Naive B cell (primary cell): ENCODE measurements at places on chromosomes 5 and 9. TPM values are rescaled to one million over a fixed set of nuclear protein-coding genes. Genes with fewer than 3 reads are reported as not detected.

The ZNF474 gene
- polyA plus RNA-seq, result not detected

The PCDHA8 gene
- not detected for polyA plus RNA-seq

The SPATA31C1 gene
- not detected for polyA plus RNA-seq

The GARNL3 gene
- polyA plus RNA-seq, result not detected

The DPM2 gene
- polyA plus RNA-seq, result 54.9 TPM

The POU5F2 gene
- polyA plus RNA-seq, result not detected

The SCGB3A1 gene
- not detected for polyA plus RNA-seq

The DOLPP1 gene
- polyA plus RNA-seq, result 7.0 TPM

The CDC25C gene
- not detected for polyA plus RNA-seq

The DOCK8 gene
- 63.6 TPM for polyA plus RNA-seq

The IL9 gene
- polyA plus RNA-seq, result not detected

The ZDHHC12 gene
- 44.7 TPM for polyA plus RNA-seq

The MCIDAS gene
- not detected for polyA plus RNA-seq

DNA sequence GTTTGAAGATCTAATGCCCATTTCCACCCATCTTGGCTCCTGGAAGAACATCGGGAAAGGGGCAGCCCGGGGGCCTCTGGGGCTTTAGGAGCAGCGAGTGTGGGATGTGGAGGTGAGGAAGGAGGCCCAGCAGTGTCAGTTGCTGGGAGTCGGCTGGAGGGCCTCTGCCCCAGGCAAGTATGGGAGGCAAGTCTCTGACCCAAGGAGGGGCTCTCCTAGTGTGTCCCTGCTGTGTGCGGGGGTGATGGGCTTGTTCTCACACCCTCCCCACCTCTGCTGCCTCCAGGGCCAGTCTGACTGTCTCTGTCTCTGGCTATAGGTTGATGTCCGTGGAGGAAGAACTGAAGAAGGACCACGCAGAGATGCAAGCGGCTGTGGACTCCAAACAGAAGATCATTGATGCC lies 129.7 kb downstream of the DAB2IP start:
- no peak overlapping the region for H3K4me3 ChIP-seq
- H3K36me3 ChIP-seq, result peaks cover 13% of the 10 kb centered on the region
- no peaks in the 10 kb centered on the region for H3K4me1 ChIP-seq
- no peak overlapping the region for H3K27ac ChIP-seq
- peaks cover 6% of the 10 kb centered on the region for H3K27me3 ChIP-seq

DNA sequence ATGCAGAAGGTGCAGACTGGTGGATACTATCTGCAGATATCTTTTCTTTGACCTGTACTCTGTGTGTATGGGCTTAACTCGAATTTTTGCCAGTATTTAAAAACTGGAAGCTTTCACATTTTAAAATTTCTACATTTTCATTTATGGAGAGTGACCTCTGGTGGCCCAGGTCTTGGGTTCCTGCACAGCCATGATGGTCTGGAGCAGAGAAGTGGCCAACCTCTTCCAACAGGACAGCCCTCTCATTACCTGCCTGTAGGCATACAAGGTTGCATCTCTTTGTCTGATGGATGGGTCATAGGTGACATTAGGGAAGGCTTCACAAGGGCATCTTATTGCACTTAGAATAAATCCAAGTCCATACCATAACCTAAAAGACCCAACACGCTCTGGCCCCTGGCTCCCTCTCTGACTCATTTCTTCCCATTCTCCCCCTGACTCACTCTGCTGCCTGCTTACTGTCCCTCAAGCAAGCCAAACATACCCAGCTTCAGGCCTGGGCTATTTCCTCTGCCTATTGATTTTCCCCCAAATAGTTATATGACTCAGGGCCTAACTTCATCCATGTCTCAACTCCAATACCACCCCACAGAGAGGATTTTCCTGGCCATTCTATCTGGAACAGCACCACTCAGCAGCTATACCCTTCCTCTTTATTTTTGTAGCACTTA lies 113.3 kb upstream of the SLC1A3 start:
- peaks cover 36% of the 10 kb centered on the region for H3K27me3 ChIP-seq
- no peak overlapping the region for H3K4me3 ChIP-seq
- no peaks in the 10 kb centered on the region for H3K4me1 ChIP-seq
- H3K27ac ChIP-seq, result no peak overlapping the region

GRCh38 chr5:128572930-128573319 lies 34.9 kb upstream of the FBN2 start:
- H3K4me1 ChIP-seq, result no peaks in the 10 kb centered on the region
- DNase-seq, result no peak
- H3K36me3 ChIP-seq, result peaks cover 7% of the 10 kb centered on the region

DNA sequence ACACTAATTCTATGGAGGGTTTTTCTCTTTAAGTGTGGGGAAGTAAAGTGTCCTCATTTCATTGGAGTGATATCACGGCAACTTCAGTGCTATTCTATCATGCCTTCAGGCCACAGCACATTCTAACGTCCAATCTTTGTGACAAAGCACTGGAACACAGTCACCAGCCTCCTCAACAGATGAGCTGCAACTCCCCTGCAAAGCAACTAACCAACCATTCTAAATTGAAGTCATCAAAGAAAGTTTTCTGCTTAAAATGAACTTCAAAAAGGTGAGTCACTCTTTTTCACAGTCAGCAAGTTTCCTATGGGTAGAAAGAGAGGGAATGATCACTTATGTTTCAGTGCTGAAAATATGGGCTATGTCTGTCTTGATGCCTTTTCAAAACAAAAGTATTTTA lies 190.8 kb downstream of the ELAVL2 start:
- DNase-seq, result no peak
- no peak overlapping the region for H3K27ac ChIP-seq
- H3K36me3 ChIP-seq, result no peaks in the 10 kb centered on the region
- no peaks in the 10 kb centered on the region for H3K4me1 ChIP-seq
- H3K27me3 ChIP-seq, result no peaks in the 10 kb centered on the region

- no peak for DNase-seq
- H3K36me3 ChIP-seq, result no peaks in the 10 kb centered on the region
- no peaks in the 10 kb centered on the region for H3K27me3 ChIP-seq
Observed at GRCh38 chr5:129199308-129199707, 104.8 kb downstream of the ISOC1 start.

- H3K4me1 ChIP-seq, result no peaks in the 10 kb centered on the region
- H3K27ac ChIP-seq, result no peak overlapping the region
- H3K4me3 ChIP-seq, result no peak overlapping the region
- H3K27me3 ChIP-seq, result peaks cover 4% of the 10 kb centered on the region
- no peaks in the 10 kb centered on the region for H3K36me3 ChIP-seq
- DNase-seq, result no peak
Observed at GRCh38 chr5:149475777-149476176, 75.5 kb downstream of the CSNK1A1 start.

GRCh38 chr9:105459336-105459735 lies 11.5 kb downstream of the FSD1L start:
- DNase-seq, result no peak
- H3K27ac ChIP-seq, result no peak overlapping the region
- H3K27me3 ChIP-seq, result no peaks in the 10 kb centered on the region
- H3K4me1 ChIP-seq, result no peaks in the 10 kb centered on the region
- peaks cover 4% of the 10 kb centered on the region for H3K36me3 ChIP-seq

DNA sequence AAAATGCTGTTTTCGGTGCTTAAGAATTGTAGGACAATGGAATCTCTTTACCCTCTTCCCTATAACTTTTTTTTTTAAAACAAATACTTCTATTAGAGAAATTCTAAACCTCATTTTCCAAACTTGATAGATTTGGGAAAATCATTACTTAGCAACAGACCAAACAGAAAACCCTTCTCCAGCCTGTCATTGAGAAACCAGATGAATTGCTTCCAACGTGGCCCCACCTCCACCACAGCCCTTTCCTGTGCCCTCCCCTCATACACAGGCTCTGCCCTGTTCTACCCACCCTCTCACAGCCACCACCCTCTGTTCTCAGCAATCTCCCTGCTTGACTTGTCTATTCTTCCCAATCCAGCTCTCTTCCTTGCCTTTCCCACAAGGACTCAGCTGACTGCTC lies 221.2 kb downstream of the DMRT2 start:
- DNase-seq, result no peak
- no peak overlapping the region for H3K4me3 ChIP-seq
- no peaks in the 10 kb centered on the region for H3K36me3 ChIP-seq
- no peak overlapping the region for H3K27ac ChIP-seq
- H3K27me3 ChIP-seq, result no peaks in the 10 kb centered on the region

DNA sequence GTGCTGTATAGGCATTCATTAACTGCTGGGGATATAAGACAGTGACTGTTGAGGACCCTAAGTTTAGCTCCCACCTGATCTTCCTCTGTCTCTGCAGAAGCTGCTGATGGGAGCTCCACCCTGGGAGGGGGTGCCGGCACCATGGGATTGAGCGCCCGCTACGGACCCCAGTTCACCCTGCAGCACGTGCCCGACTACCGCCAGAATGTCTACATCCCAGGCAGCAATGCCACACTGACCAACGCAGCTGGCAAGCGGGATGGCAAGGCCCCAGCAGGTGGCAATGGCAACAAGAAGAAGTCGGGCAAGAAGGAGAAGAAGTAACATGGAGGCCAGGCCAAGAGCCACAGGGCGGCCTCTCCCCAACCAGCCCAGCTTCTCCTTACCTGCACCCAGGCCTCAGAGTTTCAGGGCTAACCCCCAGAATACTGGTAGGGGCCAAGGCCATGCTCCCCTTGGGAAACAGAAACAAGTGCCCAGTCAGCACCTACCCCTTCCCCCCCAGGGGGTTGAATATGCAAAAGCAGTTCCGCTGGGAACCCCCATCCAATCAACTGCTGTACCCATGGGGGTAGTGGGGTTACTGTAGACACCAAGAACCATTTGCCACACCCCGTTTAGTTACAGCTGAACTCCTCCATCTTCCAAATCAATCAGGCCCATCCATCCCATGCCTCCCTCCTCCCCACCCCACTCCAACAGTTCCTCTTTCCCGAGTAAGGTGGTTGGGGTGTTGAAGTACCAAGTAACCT lies 22.1 kb downstream of the PCDHGC5 start:
- H3K4me3 ChIP-seq, result peak overlapping the region; percentile 90
- no peak for DNase-seq
- H3K27ac ChIP-seq, result no peak overlapping the region
- H3K36me3 ChIP-seq, result peaks cover 6% of the 10 kb centered on the region

GRCh38 chr5:81187885-81188284 lies 45.2 kb upstream of the CKMT2 start:
- no peaks in the 10 kb centered on the region for H3K27me3 ChIP-seq
- H3K27ac ChIP-seq, result no peak overlapping the region
- H3K4me3 ChIP-seq, result no peak overlapping the region
- no peaks in the 10 kb centered on the region for H3K36me3 ChIP-seq
- no peak for DNase-seq
- peaks cover 2% of the 10 kb centered on the region for H3K4me1 ChIP-seq

DNA sequence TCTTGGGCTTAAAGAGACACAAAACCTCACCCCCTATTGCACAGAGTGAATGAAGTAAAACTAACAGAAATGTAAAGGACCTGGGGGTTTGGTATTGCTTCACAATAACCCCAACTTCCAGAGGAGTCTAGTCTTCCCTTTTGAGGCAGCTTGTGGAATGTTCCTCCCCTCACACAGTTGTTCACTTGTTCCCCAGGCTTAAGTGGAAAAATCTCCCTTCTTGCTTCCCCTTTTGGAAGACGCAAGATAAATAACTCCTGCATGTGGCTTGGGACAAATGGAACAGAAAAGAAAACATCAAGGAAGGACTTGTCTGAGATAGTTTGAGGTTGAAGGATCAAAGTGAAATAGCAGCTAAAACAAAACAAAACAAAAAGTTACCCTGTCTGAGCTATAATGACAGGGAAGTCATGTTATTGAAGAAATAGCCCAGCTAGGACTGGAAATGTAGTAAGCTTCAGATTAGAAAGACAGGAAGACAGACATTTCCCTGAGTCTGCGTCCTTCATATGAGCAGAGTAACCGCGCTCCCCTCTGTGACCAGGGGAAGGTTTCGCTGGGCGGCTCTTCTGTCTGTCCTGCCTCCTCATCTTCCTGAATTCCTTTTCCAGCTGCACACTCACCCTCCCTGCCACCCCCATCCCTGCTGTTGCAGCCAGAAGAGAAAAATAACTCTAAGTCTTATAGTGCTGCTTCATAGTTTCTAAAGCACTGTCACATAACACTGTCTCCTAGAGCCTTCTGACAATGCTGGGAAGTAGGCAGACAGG lies 8.8 kb downstream of the SPARC start:
- no peak for DNase-seq
- no peak overlapping the region for H3K27ac ChIP-seq
- H3K27me3 ChIP-seq, result no peaks in the 10 kb centered on the region

DNA sequence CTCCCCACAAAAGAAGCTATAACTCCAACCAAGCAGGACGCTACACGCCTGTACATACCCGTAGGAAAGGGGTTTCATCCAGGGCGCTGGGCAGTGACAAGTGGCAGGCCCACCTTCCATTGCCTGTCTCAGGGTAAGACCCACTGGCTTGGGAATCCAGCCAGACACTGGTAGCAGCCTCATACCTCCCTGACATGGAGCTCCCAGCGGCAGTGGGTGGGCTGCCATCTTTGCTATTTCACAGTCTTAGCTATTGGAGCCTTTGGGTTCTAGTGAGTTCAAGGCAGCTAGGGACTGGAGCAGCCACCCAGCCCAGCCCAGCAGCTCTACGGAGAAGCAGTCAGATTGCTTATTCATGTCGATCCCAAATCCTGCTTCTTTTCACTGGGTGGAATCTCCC lies 3.4 kb upstream of the IFNA10 start:
- peaks cover 2% of the 10 kb centered on the region for H3K4me1 ChIP-seq
- no peak overlapping the region for H3K27ac ChIP-seq
- DNase-seq, result no peak
- H3K27me3 ChIP-seq, result peaks cover 7% of the 10 kb centered on the region
- no peaks in the 10 kb centered on the region for H3K36me3 ChIP-seq

DNA sequence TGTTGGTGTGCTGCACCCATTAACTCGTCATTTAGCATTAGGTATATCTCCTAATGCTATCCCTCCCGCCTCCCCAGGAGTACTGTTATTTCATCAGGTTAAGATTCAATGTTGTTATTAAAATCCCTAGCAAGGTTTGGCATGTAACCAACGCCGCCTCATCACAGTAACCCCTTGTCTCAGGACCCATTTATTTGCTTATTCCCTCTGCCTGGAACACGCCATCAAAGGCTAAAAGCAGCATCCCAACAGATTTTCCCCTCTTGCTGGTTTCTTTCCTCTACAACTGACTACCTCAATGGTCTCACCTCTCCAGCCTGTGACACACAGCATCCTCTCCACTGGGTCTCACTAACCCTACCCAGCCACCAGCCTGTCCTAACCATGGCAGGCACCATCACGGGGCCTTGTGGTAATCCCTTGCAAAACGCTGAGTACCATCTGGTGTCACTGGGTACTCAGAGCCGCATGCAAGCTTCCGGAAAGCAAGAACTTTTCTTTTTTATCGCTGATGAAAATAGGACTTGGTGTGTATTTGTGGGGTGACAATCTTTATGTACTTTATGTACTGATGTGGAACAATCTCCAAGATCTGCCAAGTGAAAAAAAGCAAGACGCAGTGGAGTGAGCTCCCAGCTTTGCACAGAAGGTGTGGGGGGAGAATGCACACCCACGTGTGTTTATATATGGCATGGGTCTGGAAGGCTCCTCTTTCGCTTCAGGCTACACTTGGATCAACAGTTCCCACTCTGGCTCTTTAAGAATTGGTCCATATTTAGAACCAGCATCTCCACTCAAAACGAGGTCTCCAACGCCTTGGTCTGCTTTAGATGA lies 6.1 kb downstream of the RPS14 start:
- no peak for DNase-seq
- peaks cover 20% of the 10 kb centered on the region for H3K4me1 ChIP-seq
- H3K27me3 ChIP-seq, result no peaks in the 10 kb centered on the region
- H3K27ac ChIP-seq, result no peak overlapping the region

GRCh38 chr5:80864706-80865435 lies 95.3 kb upstream of the RASGRF2 start:
- no peak for DNase-seq
- H3K4me3 ChIP-seq, result no peak overlapping the region
- H3K27ac ChIP-seq, result no peak overlapping the region
- H3K27me3 ChIP-seq, result no peaks in the 10 kb centered on the region
- H3K36me3 ChIP-seq, result peaks cover 59% of the 10 kb centered on the region
